ENCODE measurements at places on chromosomes 5 and 9.
A peak's percentile ranks its signal among the peaks of the same experiment; 100 is the strongest.

GRCh38 chr5:59579101-59579823 lies 314.3 kb downstream of the PDE4D start:
- DNase-seq = no peak

DNA sequence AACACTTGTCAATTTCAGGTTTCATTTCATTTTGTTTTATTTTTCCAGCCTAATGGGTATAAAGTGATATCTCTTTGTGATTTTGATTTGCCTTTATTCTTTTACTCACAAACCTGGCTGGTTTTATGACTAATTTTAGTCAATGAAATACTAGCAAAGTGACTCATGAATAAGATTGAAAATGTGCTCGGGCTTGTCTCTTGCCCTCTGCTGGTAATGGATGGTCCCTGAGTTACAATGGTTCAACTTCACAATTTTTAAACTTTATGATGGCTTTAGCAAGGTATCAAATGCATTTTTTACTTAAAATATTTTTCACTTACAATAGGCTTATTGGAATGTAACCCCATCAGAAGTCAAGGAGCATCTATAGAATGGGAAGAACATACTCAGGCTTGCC lies 431.4 kb upstream of the CCNG1 start:
- DNase-seq = no peak

DNA sequence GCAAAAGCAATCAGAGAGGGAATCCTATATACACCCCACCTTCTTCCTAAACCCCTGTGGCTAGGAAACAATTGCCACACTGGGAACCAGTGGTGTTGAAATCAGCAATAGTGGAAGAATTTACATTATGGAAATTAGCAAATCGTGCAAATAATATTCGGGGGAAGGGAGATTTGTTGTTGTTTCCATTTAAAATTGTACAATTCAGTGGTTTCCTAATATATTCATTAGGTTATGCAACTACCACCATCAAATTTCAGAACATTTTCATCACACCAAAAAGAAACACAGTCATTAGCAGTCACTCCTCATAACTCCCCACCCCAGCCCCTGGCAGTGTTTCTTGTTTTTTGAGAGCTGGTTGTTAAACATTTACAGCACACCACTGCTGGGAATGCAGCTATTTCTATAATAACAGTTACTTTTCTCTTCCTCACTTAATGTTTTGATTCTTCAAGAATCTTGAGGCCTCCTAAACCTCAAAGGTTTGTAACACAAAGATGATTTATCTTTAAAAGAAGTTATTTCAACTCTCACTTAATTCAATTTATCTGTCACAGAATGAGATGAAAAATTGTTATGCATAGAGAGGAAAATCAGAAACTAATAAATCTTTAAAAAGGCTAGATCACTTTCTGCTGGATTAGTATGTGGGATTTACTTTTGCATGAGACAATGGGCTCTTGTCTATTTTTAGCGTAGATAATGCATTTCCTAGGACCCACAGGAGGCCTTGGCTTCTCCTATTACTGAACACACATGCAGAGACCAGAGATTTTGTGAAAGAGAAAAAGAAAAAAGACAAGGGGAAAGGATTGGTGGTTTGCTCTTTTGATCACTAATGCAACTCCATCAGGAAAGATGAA lies 91.8 kb upstream of the DAPK1 start:
- no peak for DNase-seq

DNA sequence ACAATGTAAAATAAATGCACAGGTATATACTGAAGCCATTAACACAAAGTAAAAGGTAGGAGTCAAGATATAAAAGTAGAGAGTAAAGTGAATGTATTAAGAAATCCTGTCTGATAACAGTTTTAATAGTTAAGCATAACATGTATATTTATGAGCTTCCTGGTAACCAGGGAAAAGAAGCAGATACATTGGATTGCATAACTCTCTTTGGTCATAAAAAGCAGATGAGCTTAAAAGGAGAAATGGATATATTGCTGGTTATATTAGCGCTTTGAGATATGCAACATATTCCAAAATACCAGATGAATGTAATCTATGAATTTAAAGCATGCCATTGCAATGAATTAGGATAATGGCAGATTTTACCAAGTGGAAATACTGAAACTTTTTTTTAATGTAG lies 6.2 kb upstream of the TNFSF8 start:
- DNase-seq = no peak

- no peak for DNase-seq
Measured at GRCh38 chr9:127589955-127590370, 22.1 kb upstream of the STXBP1 start.

DNA sequence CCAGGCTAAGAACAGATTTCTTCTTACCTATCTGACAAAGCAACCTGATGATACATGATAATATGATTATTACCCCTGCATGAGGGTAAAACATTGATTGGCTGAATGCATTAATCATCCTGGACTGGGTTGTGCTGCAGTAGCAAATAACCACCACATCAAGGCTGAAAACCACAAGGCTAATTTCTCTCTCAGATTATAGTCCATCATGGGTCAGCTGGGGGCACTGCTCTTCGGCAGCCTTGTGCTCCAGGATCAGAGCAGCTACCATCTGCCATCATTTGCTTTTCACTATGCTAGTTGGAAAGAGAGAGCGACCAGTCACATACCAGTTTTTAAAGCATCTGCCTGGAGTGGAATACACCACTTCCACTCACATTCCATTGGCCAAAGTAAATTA lies 383.5 kb downstream of the RASEF start:
- no peak for DNase-seq

GRCh38 chr5:5644249-5644648 lies 221.8 kb downstream of the ICE1 start:
- no peak for DNase-seq

DNA sequence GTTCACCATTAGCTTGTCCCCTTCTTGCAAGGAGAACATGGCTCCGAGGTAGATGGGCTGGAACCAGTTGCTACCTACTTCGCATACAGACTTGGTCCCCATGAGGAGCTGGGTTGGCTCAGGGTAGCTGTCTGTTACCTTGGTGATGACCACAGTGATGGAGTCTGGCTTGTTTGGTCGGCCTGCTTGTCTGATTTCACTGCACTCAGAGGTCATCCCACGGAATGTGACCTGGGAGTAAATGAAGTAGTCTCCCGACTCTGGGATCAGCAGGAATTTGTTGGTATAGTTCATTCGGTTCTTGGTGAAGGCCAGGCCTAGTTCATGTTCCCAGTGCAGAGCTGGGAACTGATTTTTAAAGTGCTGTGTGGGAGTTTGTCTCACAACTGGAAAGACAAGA lies 15.3 kb downstream of the TNFSF15 start:
- no peak for DNase-seq

DNA sequence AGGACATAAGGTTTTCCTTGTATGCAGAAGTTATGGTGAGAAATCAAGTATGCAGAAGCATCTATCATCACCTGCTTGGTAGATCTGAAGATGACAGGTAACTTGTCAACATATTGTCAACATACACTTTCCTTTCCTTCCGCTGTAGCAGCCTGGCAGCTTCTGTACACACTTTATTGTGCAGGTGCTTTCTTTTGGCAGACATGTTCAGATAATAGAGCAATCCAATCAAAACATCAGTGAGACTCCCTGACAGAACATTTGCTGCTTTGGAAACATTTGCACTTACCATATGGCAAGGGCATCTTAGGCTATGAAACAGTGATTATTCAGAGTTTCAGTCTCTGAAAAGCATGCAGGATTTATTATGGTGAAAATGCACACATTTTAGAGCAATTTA lies 161.1 kb upstream of the CDH12 start:
- no peak for DNase-seq

- no peak for DNase-seq
Measured at GRCh38 chr9:87684627-87685219, 41.2 kb upstream of the CTSL start.

- DNase-seq = no peak
Measured at GRCh38 chr5:145904743-145905142, 31.6 kb upstream of the SH3RF2 start.

DNA sequence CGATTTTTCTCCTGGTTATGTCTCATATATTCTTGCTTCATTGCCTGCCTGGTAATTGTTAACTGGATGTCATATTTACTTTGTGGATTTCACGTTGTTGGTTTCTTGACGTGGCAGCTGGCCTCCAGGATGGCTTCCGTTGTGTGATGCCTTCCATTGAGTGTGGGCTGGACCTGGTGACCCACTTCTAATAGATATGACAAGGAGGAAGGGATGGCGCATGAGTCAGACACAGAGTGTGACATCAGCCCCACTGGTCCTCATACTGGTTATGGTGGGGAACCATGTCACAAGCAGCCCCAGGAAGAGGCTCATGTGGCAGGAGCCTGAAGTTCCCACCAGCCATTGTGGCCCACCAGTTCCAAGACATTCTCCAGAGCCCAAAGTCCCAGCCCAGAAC lies 6.4 kb upstream of the PAEP start:
- no peak for DNase-seq

- DNase-seq = no peak
Measured at GRCh38 chr9:83447351-83447750, 90.8 kb downstream of the FRMD3 start.

GRCh38 chr5:91380491-91381238 lies 2.5 kb downstream of the ARRDC3 start:
- peak; percentile 59 for DNase-seq

DNA sequence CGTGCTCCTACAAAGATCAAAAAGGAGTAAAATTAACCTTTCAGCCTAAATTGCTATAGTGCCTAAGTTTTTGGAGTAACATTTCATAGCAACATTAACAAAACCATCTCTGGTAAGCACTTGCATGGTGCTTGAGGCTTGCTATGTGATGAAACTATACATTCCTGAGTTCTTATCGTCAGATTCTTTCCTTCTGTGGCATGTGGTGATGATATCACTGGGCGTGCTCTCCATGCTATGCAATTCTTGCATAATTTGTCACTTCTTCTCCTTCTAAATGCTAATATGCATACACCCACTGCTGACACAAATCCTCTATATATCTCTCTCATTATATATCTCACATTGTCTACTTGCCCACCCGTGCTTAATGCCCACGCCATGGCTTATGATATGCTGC lies 2019.9 kb downstream of the MAT2B start:
- DNase-seq = no peak

DNA sequence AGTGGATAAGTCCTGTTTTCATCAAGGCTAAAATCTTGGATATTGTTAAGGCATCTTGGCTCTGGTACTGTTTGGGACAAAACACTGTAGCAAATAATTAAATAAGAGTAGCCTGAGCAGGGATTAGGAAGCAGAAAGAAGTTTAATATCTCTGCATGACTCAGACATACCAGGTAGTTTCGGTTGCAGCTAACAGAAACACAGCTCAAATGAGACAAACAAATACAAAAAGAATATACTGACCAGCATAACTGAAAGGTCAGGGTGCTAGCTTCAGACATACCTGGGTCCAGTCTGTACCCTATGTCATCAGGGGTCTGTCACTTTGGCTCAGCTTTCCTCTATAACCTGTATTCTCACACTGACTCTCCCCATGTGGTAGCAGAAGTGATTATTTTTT lies 156.4 kb upstream of the MAP3K1 start:
- DNase-seq = no peak

- DNase-seq = no peak
Measured at GRCh38 chr9:124272118-124272517, 14.4 kb downstream of the NEK6 start.

- no peak for DNase-seq
Measured at GRCh38 chr5:154850255-154851062, at the start of gene FAXDC2. TSS of gene FAXDC2 (minus strand) at chr5:154850603. CDS start at chr5:154838178, 12,425 bp downstream.

- DNase-seq = no peak
Measured at GRCh38 chr9:125620216-125620615, 86.8 kb downstream of the MAPKAP1 start.

GRCh38 chr5:148816782-148817181 lies 9.6 kb upstream of the ADRB2 start:
- DNase-seq = no peak

DNA sequence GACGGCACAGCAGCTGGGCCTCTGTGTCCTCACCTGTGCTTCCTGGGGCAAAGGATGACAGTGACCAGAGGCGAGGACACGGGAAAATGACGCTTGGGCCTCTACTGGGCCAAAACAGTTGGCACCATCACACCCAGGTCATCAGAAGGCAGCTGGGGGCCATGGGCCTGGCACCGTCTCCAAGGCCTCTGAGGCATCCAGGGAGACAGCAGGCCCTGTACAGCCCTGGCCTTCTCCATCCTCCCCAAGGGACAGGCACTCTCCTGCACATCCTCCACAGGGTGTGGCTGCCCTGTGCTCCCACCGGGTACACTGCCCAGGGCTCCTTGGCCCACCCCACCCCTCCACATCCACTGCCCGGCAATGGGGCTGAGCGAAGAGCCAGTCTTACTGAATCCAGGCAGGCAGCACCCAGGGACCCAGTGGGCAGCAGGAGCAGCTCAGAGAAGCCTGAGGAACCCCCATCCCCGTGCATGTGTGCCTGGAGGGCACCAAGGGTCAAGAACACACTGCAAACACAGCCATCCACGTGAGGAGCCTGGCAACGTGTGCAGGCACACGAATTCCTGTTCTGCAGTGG lies 4.0 kb downstream of the LPCAT1 start:
- no peak for DNase-seq

DNA sequence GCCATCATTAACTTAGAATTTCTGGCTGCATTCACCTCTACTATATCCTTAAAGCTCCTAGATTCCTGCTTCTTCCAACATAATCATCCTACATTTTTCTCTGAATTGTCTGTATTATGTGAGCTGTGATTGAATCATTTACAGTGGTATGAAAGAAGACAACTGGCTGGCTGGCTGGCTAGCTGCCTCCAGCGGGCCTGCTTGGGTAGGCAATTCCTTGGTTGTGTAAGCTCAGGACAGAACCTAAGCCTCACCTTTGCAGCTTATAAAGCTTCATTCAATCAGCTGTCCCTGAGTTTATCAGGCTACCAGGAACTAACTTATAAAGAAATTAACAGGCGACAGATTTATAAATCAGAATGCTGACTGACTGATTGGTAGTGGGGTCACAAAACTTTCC lies 162.7 kb upstream of the NR3C1 start:
- DNase-seq = no peak

All from GM19239 (cell line).